Uterus (tissue), 4 donors: ENCODE measurements at places on chromosomes 16 and 17. TPM values are rescaled to one million over a fixed set of nuclear protein-coding genes. Genes with fewer than 3 reads are reported as not detected.
A peak's percentile ranks its signal among the peaks of the same experiment; 100 is the strongest.

PDPR gene
- total RNA-seq = 63.8 TPM

DNA sequence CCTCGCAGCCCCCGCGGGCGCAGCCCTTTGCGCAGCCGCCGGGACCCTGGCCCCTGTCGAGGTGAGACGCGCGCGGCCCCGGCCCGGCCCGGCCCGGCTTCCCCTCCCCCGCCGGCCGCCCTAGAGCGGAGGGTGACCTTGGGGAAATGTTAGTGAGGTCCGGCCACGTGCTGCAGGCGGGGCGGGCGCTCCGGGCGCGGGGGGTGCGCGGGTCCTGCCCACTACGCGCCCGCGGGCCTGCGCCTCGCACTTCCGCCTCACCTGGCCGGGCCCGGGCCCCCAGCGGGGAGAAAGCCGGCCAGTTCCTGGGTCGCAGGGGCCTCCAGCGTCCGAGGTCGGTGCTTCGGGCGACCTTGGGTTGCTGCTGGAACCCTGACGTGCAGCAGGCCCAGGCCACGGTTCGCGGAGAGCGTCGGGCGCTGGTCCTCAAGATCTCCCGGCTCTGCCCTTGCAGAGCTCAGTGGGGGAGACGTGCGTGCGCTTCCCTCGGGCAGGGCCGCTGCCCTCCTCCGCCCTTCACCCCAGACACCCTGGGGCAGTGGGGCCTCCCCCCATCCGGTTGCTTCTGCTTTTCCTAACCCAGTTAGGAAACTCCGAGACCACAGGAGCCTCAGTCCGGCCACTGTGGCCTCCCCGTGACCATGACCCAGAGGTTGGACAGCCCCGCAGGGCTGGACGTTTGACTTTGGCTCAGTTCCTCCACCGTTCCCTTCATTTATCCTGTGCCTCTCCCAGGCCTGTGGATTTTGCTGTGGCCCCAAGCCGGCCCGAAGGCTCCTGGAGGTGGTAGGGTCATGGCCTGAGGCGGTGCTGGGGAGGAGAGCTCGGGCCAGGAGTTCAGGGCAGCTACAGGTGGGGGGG, 791 bp downstream of the MCRIP2 start:
- no peaks in the 10 kb centered on the region for H3K27me3 ChIP-seq
- peak overlapping the region; percentile 36 for H3K4me3 ChIP-seq
- H3K36me3 ChIP-seq = no peaks in the 10 kb centered on the region

WFIKKN2 gene
- total RNA-seq = 6.0 TPM

DNA sequence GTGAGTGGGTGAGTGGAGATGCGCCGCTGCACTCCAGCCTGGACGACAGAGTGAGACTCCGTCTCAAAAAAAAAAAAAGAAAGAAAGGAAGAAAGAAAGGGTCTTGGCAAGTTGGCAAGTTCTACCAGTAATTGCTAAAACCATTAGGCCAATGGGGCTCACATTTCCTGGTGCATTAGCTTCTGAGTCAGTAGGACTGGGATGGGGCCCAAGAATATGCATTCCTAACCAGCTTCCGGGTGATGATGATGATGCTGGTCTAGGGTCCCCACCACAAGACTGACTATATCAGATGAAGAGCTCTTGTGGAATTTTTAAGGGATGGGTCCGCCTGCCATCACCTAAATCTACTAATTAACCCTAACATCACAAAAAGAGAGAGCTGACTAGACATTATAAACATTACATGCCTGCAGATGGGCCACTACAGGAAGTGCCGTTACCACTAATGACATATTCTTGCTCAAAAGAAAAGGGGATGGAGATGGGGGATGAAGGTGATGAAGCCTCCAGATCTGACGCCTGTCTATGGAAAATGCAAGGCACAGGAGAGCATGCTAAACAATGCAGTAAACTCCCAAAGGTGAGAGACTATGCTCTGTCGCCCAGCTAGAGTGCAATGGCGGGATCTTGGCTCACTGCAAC, 13.1 kb downstream of the MYH11 start:
- no peaks in the 10 kb centered on the region for H3K27me3 ChIP-seq
- peak overlapping the region; percentile 73 for H3K27ac ChIP-seq
- H3K4me3 ChIP-seq = no peak overlapping the region

KRTAP4-4 gene
- not detected for total RNA-seq

DNA sequence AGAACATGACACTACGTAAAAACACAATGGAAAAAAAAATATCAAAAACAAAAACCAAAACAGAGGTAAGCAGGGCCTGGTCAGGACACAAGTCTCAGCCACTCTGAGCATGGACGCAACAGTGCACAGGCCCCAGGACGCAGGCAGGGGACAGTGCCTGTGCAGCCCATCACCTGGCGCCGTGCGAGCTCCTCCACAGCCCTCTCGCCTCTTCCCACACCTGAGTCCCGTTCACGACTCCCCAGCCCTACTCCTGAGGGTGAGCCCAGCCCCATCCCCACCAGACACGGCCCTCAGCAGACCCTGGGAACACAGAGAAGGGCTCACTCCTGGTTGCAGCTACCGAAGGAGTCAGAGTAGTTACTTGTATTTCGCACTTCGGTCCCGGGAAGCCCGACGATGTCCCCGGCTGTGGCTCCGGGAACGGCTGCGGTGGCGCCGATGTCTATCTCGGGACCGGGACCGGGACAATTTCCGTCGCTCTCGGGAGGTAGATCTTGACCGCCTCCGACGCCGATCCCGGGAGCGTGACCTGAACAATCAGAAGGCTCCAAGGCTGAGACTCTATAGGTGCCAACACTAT, 9.4 kb downstream of the HBQ1 start:
- H3K27me3 ChIP-seq = no peaks in the 10 kb centered on the region
- H3K4me1 ChIP-seq = no peaks in the 10 kb centered on the region
- no peak overlapping the region for H3K27ac ChIP-seq
- DNase-seq = no peak

CSNK2A2 gene
- 62.1 TPM for total RNA-seq

NEUROD2 gene
- total RNA-seq = not detected

GRCh38 chr17:7095625-7096024, 15.6 kb upstream of the CLEC10A start:
- H3K4me3 ChIP-seq = no peak overlapping the region
- H3K36me3 ChIP-seq = no peaks in the 10 kb centered on the region
- no peak for DNase-seq
- H3K27ac ChIP-seq = no peak overlapping the region
- H3K4me1 ChIP-seq = no peaks in the 10 kb centered on the region
- no peaks in the 10 kb centered on the region for H3K27me3 ChIP-seq
